Stimulated activated CD4-positive, alpha-beta T cell treated with anti-CD3 and anti-CD28 coated beads, Interleukin-2, amount 100 ng/mL, for 24 hours (primary cell): ENCODE measurements at places on chromosomes 6 and 20.

- no peak for DNase-seq
These were observed 16.6 kb downstream of the TBC1D20 start for GRCh38 chr20:445514-446336.

- DNase-seq: peak; percentile 1
These were observed 797.7 kb upstream of the MAN1A1 start for GRCh38 chr6:120147071-120147871.

DNA sequence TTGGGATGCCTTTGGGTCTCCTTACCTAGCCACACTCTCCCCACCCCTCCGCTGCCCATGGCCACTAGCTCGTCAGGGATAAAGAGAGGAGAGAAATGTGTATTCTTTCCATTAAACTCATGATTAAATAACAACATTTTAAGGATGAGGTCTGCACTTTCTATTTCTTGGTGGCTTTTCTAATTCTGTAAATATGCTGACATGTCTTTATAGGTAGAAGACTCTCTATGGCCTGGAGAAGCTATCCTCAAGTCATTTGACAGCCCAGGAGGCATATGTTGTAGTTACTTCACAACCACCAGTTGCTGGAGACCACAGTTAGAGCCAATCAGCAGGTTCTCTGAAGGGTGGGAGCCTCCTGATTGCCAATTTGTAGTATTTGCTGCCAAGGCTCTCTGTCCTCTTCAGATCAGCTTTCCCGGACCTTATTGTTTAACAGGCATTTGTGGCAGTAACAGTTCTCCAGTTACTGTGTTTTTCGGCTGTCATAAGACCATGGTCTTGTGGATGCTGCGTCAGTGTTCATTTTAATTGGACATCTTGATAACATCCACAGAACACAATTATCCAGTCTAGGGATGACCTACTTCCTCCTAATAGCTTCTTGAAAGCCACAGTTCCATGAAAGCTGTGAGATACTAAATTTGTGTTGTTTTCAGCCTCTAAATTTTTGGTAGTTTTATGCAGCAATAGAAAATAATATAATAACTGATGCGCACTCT lies 205.0 kb upstream of the KCNQ5 start:
- no peak for DNase-seq

DNA sequence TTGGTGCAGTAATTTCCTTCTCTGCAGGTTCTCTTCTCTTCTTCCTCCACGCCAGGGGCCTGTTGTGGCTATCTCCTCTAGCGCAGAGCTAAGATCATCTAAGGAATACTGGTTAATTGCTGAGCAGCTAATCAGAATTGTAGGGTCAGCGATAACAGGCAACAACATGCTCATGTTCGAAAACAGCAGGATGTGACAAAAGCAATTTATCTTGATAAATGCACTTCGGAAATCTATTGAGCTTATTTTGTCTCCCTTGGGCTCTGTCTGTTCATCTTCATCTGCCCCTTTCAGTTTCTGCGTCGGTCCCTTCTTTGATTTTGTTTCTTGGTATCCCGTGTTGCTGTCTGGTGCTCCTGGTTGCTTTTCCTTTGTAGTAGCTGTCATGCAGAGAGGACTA lies 67.3 kb upstream of the MAP3K7 start:
- DNase-seq: no peak

- peak; percentile 23 for DNase-seq
These were observed 78.4 kb downstream of the GMPR start for GRCh38 chr6:16316741-16317251.

GRCh38 chr6:42012501-42013133 lies 37.7 kb upstream of the TAF8 start:
- no peak for DNase-seq

DNA sequence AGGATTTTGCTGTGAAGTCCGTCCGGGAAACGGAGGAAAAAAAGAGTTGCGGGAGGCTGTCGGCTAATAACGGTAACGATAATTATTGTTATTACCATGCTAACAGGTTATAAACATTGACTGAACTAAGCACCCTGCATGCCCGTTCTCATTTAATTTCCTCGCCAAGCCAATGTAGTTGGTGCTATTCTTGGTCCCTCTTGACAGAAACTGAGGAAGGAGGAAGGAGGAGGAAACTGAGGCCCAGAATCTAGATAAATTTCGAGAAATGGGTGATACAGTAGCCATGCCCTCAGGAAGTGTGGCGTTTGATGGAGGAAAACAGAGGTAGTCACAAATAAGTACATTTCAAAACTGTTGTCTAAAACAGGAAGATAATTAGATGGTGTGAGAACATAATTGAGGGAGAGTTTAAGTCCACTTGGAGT lies 474 bp downstream of the TPX2 start:
- DNase-seq: no peak

DNA sequence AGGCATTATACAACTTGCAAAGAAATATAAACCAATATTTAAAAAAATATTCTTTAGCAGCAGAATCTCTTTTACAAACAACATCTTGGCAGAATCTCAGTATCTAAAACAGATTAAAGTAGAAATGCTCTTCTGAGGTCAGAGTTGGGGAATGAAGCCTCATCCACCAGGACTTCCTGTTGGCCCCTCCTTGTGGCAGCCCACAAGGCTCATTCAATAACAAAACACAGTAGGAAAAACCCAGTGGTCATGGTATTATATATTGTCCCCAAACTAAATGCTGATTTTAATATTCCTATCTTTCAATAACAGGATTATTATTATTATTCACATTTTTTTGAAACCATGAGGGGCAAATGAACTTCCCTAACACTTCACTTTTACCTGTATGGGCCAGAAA lies 368.6 kb downstream of the BTBD9 start:
- DNase-seq: no peak

DNA sequence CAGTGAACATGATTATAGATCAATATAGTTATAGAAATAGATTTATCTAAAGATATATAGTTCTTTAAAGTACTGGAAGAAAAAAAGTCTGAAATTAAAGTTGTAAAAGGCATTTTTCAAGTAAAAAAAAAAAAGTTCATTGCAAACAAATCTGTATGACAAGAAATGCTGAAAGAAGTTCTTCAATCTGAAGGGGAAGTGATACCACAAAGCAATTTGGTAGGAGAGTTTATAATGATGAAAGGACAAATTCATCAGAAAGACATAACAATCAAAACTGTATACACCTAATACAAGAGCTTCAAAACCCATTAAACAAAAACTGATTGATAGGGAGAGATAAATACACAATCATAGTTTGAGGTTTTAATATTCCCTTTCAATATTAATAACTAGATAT lies 14.1 kb downstream of the HUS1B start:
- DNase-seq: no peak

DNA sequence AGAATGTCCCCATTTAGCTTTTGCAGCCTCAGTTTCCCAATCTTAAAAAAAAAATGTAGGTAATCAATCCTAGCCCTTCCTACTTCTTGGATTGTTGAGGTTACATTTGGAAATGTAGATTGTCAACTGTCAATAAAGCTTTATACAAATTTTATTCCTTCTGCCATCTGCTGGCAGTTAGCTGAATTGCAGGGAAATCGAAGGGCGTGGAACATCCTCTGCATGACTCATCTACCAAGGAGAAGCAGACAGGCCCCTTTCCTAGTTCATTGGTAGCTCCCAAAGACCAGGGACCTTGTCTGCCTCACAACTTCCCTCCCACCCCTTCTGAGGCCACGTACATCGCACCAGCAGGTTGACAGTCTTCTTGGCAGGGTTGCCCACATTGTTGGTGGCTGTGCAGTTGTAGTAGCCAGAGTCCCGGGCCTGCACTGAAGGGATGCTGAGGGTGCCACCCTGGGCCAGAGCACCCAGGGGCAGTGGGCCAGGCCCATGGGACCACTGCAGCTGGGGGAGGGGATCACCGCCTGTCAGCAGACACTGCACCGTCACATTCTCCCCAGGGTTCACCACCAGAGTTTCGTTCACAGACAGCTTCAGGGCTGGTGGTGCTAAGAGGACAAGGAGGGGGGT lies 43.6 kb downstream of the MDGA1 start:
- peak; percentile 75 for DNase-seq

DNA sequence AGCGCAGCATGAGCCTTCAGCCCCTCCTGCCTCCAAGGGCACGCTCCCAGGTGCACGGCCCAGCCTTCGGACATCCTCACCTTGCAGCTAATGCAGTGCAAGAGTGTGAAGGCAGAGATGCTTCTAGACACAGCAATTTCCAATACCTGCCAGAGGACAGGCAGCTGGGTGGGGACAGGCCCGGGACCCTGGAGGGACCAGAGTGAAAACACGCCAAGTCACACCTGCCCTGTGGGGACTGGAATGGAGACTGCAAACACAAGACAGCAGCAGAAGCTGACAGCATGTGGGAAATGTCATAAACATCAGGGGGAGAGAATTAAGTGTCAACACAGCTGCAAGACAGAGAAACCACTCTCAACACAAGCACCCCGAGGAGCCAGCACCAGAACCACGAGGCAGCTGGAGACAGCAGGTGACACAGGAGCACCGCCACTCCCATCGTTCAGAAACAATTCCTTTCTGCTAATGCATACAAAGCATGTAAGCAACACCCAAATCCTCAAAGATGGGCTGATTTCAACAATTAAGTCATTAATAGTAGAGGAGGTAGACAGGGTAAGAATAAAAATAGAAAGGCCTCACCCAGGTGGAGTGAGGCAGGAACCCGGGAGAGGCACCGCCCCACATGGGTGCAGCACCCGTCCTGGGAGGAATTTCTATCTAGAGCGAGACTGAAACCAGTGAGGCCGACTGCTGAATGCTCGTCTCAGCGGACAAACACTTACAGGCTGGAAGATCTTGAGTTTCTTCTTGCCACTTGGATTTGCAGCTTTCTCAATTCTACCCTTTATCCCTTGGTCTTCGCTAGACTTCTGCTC lies 17.1 kb downstream of the DIDO1 start:
- no peak for DNase-seq

DNA sequence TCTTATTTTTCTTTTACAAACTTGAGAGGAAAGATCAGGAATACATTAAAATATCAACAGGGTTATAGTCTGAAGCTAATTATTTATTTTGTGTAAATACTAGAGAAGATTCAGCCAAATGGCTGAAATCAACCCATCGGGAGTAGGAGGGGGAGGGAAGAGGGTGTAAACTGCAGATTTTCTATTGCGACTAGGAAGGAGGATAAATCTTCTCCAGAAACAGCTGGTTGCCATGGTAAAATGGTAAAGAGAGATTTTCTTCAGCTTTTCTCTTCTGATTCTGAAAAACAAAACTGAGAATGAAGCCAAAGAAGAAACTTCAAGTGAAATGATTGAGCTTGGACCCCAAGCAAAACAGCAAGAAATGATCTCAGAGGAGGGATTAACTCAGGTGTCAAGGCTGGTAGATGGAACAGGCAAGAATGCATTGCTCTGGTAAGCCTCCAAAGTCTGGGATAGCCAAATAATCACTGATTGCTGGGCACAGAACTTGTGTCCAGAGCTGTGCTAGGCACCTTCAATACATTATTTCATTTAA lies 193.5 kb upstream of the SPTLC3 start:
- no peak for DNase-seq

- no peak for DNase-seq
These were observed 172.0 kb downstream of the TBC1D7 start for GRCh38 chr6:13156381-13156780.

DNA sequence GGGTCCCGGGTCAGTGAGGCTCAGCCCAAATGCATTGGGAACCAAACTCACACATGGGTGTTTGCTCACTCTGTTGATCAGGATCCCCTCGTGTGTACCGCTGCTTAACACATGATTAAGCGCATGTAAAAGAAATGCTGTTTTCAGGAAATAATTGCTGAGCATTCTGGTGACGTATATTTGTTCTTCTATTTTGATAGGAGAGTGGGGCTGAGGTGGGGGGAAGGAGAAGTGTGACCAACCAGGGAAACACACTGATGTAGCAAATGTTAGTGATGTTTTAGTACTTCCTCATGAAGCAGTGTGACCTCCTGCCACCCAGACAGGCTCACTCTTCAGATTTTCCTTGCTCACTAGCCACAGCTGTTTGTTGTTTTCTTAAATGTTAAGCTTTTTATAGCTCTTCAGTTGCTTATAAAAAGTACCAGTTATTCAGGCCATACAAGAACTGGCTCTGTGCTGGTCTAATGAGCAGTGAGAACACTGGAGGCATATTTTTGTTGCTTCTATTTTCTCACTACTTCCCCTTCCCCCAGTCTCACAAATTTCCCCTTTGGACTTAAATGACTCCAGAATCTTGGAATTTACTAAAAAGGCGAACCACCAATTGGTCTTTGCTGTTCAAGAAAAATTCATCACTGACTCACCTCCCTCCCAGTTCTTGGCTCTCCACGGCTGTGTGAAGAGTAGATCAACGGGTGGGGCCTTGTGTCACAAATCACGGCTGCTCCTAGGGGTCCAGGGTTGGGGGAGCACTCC lies 79.2 kb upstream of the BACH2 start:
- DNase-seq: no peak

- no peak for DNase-seq
These were observed 40.1 kb downstream of the DEFB114 start for GRCh38 chr6:49923826-49924225.

GRCh38 chr20:48861444-48861843 lies 33.6 kb upstream of the PREX1 start:
- DNase-seq: no peak

GRCh38 chr20:19978511-19979210 lies 38.5 kb upstream of the NAA20 start:
- DNase-seq: no peak

DNA sequence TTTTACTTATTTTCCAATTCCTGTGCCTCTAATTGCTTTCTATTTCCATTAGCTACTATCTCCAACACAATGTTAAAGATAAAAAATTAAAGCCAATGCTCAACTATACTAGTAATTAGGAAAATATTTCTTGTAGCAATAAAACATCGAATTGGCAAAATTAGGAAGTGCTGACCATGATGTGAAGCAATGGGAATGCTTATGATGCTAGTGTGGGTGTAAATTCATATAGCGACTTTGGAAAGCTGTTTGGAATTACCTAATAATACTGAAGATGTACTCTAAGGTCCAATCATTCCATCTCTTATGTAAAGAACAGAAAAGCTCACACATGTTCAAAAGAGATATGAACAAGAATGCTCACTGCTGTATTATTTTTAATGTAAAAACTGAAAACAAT lies 78.2 kb downstream of the UBE3D start:
- no peak for DNase-seq

GRCh38 chr6:90612313-90612680 lies 25.4 kb upstream of the MAP3K7 start:
- DNase-seq: no peak

DNA sequence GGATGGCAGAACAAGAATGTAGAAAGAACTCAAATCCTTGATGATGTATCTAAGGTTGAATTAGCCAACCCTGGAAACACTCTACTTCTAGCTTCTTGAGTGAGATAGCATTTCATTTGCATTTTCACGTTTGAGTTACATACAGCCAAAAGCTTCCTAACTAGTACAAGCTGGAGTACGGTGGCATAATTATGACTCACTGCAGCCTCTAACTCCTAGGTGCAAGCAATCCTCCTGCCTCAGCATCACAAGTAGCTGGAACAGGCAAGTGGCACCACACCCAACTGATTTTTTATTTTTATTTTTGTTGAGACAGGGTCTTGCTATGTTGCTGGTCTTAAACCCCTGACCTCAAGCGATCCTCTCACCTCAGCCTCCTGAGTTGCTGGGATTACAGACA lies 36.5 kb upstream of the STK35 start:
- no peak for DNase-seq

- no peak for DNase-seq
These were observed 27.7 kb downstream of the BFSP1 start for GRCh38 chr20:17503301-17504065.

- no peak for DNase-seq
These were observed 165.8 kb downstream of the CD24 start for GRCh38 chr6:106808758-106809157.
